NCI-H345 (cell line): ENCODE measurements at places on chromosomes 5 and 9.

- no peak for DNase-seq
These were observed 61.0 kb downstream of the NREP start for GRCh38 chr5:111695991-111696390.

- no peak for DNase-seq
These were observed 3.3 kb downstream of the ENHO start for GRCh38 chr9:34519321-34520020.

GRCh38 chr9:2800394-2801179 is 43.3 kb downstream of the PUM3 start:
- DNase-seq: no peak

- DNase-seq: no peak
These were observed 5.8 kb upstream of the OR13C2 start for GRCh38 chr9:104611213-104611612.
